CD4-positive, alpha-beta T cell (primary cell): ENCODE measurements at places on chromosomes 11 and 22. TPM values are rescaled to one million over a fixed set of nuclear protein-coding genes. Genes with fewer than 3 reads are reported as not detected.
A peak's percentile ranks its signal among the peaks of the same experiment; 100 is the strongest.

DNA sequence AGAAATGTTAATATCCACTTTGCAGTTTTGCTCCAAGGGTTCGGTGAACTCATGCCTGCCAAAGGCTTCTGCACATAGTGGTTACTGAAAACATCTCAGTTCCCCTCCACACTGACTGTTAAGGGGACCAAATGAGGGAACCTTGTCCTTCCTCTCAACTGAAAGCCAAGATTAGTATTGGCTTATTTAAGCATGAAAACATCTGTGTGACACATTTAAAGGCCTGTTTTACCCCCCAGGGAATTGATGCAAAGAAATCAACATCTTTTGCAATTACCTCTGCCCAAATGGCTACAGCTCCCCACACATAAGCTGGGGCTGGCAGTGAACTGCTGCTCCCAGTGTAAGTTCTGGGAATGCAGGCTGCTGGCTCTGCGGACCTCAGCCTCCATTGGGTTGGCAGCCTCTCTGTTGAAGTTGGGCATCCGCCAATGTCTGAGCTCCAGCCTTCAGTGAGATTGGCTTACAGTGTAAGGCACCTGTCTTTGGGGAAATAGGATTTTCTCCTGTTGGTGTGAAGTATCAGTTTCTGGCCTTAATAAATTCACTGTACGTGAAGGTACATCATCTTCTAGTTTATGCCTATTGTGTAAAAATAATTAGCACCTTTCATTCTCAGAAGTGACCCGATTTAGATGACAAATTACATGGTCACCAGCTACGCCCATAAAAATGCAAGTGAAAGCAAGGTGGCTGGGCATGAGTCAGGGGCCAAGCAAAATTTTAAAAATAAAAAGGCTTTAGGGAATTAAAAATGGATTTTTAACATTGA lies 213.4 kb upstream of the SYN3 start:
- DNase-seq: no peak

PATE2 gene
- total RNA-seq: not detected

- no peak for DNase-seq
Measured at GRCh38 chr11:31861011-31861410, 49.9 kb upstream of the PAX6 start.

DNA sequence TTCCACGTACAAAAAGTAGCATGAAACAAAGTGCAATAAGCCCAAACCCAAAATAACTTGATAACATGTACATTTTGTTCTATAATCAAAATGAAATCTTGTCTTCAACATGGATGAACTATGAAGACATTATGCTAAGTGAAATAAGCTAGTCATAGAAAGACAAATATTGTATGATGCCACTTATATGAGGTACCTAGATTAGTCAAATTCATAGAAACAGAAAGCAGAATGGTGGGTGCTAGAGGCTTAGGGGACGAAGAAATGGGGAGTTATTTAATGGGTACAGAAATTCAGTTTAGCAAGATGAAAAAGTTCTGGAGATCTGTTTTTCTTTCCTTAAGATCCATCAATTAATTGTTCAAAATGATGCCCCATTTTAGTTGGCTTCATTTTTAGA lies 7.5 kb downstream of the PGM2L1 start:
- DNase-seq: no peak

DNA sequence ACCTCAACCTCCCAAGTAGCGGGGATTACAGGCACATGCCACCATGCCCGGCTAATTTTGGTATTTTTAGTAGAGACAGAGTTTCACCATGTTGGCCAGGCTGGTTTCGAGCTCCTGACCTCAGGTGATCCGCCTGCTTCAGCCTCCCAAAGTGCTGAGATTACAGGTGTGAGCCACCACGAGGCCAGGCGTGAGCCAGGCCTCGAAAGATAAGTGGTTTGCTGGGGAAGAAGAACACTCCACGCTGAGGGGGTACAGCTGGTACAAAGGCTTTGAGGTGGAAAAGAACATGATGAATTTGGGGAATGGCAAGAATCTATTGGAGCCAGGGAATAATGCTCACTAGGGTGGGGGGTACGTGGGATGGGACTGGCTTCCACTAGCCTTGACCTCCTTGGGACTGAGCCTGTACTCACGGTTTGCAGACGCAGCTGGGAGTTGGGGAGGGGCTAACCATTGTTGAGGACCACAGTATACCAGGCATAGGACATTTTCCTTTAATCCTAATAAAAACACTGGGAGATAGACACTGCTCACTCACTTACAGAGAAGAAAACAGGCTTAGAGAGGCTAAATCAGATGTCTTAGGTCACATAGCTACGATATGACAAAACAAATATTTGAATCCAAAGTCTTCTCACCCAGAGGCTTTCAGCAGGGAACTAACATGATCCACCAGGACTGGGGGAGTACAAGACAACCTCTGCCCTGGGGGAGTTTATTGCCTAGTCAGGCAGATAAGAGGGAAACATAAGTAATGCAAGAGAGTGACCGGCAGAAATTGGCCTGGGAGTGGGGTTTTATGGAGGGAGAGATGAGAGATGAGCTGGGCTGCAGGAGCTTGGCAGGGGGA lies 4.9 kb downstream of the SLCO2B1 start:
- no peak for DNase-seq

- DNase-seq: no peak
Measured at GRCh38 chr11:72038491-72038890, 39.8 kb downstream of the IL18BP start.

- DNase-seq: peak; percentile 64
Measured at GRCh38 chr11:129364143-129364654, 11.4 kb upstream of the BARX2 start.

OR8G5 gene
- total RNA-seq: not detected
